Osteocyte (in vitro differentiated cells): ENCODE measurements at places on chromosomes 7 and 10. TPM values are rescaled to one million over a fixed set of nuclear protein-coding genes. Genes with fewer than 3 reads are reported as not detected.

STYXL1 gene
- total RNA-seq: 29.7 and 32.5 TPM in 2 replicates

ADAMTS14 gene
- total RNA-seq: 3.8 and 4.1 TPM in 2 replicates

IFIT2 gene
- 8.8 and 11.0 TPM in 2 replicates for total RNA-seq

KCNH2 gene
- not detected in 2 replicates for total RNA-seq

PON3 gene
- total RNA-seq: not detected in 2 replicates
